Mesenteric fat pad (tissue), 1 donor: ENCODE measurements at places on chromosomes 5 and 9. TPM values are rescaled to one million over a fixed set of nuclear protein-coding genes. Genes with fewer than 3 reads are reported as not detected.
A peak's percentile ranks its signal among the peaks of the same experiment; 100 is the strongest.

DNA sequence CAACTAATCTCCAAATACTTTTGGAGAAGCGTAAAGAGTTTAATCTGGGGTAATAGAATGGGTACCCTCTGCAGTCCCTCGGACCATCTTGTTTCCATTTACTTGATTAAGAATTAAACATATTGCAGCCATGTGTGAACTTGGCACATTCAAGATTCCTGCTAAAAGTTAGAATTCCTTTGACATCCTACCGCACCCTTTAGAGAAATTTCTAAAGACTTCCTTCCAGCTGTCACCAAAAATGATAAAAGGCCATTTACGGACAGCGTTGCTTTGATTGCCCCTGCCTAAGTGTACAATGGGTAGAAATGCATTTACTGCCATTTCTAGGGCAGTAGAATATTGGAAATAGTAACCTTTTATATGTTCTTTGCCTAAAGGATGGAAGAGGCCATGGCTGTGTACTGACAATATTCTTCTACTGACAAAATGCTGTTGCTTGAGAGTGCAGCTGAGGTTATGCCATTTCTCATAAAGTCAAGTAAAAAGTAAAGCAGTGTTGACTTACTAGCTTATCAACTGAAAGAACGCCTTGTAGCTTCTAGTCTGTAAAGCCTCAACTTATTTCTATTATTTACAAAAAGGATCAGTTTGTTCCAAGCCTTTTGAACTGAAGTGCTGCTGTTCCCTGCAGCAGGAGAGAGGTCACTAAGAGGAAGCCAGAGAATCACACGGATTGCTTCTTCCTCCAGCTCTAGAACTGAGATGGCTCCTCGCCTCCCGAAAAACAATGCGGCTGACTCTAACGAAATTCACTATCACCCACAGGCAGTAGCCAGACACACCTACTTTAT is 139.8 kb upstream of the BASP1 start:
- DNase-seq, result no peak

- DNase-seq, result peak; percentile 49
These were observed 89.4 kb downstream of the ANGPTL2 start for GRCh38 chr9:127033061-127033460.

DNA sequence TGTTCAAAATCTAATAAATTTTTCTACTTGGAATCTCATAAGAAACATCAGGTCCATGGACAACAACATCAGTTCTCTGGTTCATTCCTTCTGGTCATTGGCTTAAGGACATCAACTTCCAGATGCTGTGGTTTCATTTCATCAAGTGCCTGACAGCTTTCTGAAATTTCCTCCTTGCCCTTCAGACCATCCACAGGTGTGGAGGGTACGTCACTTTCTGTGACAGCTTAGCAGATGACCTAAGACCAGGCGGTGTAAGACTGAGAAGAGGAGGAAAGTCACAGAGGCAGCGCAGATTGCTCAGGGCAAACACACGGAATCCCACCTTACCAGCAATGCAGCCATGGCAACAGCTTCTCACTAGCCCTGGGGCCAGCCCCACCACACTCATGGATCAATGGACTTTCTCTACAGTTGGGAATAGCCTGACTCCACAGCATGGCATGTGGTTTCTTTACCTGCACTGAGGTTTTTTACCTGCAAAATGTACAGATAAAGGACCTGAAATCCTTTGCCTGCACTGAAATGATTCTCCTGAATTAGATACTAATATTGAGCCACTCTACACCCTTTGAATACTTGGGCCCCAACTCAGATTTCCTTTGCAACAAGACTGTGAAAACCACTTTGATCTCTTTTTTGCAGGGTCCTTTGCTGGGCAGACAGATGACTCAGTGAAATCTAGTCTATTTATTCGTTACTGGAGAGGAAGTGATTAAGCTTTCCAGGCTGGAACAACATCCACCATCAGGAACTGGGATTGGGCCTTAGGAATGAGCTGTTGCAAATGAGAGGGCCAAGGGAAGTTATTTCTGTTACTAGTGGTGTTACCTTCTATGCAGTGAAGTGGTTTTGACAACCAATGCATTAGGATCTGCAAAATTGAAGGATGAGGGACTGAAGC is 26.9 kb downstream of the TICAM2 start:
- DNase-seq, result no peak

GRCh38 chr5:59732301-59732700 is 161.2 kb downstream of the PDE4D start:
- no peak for DNase-seq

GRCh38 chr9:134316449-134317160 is 9.7 kb upstream of the RXRA start:
- no peak for DNase-seq

DNA sequence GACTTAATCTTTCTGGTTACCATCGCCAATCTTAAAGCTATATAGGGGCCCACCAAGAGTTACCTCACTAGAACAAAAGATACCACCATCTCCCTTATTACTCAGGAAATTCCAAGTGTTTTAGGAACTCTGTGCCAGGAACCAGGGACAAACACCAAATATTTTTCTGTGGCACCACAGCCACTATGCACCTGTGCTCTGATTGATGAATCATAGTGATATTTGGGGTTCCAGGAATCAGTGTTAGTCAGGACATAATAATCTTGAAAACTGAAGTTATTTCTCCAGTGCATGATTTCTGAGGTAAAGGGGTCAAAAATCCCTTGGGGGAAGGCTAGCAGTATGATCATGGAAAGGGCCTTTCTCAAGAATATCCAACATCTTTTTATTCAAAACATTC is 10.2 kb upstream of the TMED7 start:
- no peak for DNase-seq

DNA sequence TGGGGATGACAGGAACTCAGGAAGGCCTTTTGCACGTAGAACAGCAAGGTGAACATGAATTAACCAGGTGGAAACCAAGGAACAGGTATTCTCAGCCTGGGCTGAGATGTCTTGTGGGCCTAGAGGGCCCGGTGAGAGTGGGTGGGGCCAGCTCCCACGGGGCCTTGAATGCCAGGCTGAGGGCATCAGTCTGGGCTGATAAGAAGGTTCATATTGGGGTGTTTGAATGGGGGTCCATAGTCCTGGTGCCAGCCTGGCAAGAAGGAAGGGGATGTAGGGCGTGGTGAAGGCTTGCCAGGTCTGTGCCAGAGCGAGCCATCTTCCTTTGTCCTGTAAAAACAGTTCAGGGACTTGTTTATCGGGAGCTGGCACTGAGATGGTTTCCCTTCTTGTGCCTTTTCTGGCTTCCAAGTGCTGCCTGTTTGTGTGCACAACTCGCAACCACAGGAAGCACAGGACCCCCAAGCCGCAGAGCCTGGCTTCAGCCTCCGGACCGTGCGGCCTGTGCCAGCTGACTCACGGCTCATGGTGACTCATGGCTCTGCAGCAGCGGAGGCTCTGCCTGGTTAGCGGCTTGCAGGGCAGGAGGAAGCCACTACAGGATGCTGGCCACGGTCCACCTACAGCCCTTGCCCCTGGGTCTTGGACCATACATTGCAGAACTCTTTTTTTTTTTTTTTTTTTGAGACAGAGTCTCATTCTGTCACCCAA is 2.4 kb downstream of the CARD19 start:
- peak; percentile 95 for DNase-seq

GRCh38 chr9:131032384-131032783 is 23.4 kb downstream of the LAMC3 start:
- DNase-seq, result no peak

- DNase-seq, result no peak
These were observed 1.5 kb downstream of the FAM81B start for GRCh38 chr5:95392593-95393182.

GRCh38 chr9:105515811-105516413 is 42.0 kb upstream of the FKTN start:
- no peak for DNase-seq

GRCh38 chr5:139676406-139676805 is 28.3 kb downstream of the CXXC5 start:
- DNase-seq, result no peak

DNA sequence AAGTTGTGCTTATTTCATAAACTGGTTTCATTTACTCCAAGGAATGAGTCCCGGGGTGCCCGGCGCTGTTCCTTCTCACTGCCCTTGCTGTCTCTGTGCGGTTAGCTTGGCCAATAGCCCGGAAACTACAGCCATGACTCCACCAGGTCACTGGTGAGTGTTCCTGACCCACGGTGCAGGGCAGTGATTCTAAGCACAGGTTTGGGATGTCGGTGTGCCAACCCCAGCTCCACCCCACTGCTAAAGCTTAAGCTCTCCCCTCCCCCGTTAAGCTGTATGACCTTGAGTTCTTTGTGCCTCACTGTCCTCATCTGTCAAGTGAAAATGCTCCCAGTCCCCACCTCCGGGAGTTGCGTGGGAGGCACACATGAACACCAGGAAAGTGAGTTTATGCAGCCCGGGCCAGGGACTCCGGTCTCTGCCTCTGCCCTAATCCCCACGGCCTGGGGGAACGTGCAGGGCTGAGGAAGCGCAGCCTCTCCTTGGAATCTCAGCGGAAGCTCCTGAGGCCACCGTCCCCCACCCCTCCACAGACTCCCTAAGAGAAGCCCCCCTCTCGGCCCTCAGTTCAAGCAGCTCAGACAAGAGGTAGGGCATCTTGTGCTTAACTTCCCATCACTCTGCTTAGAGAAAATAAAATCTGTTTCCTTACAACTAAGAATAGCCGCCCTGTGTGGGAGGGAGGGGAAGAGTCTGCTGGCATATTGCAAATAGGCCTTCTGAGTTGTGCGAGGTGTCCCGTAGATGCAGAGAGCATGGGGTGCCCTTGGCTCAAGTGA is 92.0 kb upstream of the RAI14 start:
- no peak for DNase-seq

DNA sequence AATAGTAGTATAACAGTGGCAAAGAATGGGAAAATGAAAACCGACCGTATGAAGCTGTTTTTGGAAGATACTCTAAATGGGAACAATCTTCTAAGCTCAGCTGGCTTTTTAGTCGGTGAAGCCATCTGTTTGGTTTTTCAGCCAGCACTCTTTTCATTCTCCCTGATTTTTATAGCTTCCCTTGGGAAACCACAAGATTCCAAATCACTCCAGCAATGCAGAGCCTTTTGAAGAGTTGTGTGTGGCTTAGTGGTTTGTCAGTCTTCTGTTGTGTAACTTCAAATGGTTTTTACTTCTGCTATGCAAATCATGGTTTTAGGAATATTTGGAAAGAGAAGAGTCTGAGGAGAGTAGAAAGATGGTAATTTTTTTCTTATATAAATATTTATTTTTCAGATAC is 180.7 kb downstream of the KDM4C start:
- DNase-seq, result no peak

- no peak for DNase-seq
These were observed 57.6 kb downstream of the DNAJC21 start for GRCh38 chr5:34986965-34987364.

- no peak for DNase-seq
These were observed 1761.9 kb upstream of the ACO1 start for GRCh38 chr9:30622561-30622960.

DNA sequence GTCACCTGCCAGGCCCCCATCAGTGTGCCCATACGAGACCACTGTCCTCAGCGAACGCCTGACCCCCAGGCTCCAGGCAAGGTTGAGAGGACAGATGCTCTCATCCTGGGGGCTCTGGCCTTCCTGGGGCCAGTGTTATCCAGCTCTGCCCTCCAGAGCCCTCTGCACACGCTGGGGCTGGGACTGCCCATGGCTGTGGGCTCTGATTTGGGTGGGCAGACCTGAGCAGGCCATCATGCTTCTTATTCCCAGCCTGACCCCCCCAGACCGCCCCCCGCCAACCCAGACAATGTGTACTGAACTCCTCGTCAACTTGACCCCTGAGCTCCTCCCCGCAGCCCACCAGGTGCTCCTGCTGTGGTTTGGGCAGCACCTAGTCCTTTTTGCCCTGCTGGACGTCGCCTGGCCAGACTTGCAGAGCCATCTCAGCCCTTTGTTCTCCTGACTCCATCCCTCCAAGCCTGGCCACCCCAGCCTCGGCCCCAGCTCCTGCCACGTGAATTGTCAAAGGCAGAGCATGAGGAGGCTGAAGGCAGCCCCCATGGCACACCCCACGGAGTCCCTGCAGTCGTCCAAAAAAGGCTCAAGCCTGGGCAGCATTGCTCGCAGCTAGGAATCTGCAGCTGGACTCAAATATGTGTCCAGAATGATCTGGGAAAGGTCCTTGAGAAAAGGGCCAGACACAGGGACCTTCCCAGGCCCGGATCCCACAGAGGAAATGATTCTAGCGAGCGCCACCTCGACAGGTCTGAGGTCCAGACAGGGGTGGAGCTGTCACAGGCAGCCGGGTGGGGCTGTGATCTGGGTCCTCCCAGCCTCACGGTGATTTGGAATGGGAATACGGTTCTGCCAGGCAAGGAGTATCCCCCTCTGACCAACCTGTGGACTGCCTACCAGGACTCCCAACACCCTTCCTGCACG is 87.0 kb downstream of the ADAMTS2 start:
- DNase-seq, result peak; percentile 72

GRCh38 chr5:162607879-162608278 is 540.3 kb downstream of the GABRG2 start:
- DNase-seq, result no peak

GRCh38 chr9:132181796-132182313 is 20.0 kb downstream of the NTNG2 start:
- DNase-seq, result no peak

DNA sequence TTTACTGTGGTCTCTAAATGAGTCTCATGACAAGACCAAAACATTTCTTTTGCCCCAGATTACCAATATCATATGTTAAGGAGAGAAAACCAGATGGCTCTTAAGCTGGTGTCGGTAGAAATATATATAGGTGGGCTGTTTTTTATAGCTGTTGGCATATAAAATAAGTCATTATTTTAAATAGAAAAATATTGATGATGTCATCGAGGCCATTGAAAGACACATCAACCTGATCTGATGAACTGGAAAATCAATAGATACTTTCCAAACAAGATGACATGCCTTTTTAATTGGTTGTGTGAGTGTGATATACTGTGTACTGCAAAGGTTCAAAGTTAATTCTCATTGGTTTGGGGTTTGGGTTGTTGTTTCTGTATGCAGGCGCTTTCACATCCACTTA is 617.3 kb downstream of the CCDC171 start:
- no peak for DNase-seq

DNA sequence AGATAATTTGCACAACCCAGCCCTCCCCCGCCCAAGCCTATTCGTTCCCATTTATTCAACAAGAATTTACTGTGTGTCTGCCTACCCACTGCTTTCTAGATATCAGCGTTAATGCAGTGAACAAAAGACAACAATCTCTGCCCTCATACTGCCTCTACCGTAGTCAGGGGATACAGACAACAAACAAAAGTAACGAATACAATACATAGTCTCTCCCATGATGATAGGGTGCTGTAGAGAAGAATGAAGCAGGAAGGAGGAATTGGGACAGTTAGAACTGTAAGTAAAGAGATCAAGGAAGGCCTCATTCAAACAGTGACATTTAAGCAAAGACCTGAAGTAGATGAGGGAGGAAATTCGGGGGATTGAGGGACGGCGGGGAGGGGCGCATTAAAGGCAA is 1.7 kb downstream of the GFM2 start:
- no peak for DNase-seq

DNA sequence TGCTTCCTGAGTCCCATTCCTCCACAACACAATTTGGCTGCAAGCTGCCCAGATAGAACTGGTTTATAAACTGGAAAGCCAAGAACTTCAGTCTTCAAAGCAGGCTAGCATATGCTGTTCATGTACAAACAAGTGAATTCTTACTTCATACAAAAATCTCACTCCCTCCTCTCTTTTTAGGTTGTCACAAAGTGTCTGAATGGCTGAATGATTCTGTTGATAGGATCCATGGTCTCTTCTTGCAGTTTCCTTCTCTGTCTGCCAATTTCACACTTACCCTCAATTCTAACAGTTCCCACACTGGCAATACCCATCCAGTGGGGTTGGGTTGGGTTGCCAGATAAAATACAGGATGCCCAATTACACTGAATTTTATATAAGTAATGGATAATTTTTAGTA is 363.5 kb downstream of the DEPDC1B start:
- DNase-seq, result no peak

The LIX1 gene
- not detected for total RNA-seq

The ACTBL2 gene
- not detected for total RNA-seq

The S1PR3 gene
- total RNA-seq, result 13.9 TPM

The CDH9 gene
- total RNA-seq, result not detected

The PURA gene
- total RNA-seq, result 23.5 TPM
